ENCODE measurements at places on chromosomes 16 and 17.

DNA sequence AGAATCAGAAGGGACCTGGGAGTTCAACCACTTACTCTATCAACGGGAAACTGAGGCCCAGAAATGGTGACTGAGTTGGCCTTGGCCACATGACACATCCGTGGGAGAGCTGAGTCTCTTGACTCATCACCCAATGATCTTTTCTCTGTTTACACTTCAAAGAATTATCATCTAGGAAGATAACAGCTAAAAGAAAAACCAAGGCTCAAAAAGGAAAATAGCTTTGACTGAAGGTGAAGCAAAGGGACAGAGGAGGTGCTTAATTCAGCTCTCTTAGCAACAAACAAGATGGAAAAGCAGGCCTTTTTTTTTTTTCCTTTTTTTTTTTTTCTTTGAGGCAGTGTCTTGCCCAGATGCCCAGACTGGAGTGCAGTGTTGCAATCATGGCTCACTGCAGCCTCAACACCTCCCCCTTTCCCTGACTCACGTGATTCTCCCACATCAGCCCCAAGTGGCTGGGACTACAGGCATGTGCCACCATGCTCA is 16.7 kb downstream of the ERCC4 start:
- DNase-seq, result peak; percentile 72

GRCh38 chr16:29664091-29664921 is 1.3 kb downstream of the SPN start:
- no peak for DNase-seq

DNA sequence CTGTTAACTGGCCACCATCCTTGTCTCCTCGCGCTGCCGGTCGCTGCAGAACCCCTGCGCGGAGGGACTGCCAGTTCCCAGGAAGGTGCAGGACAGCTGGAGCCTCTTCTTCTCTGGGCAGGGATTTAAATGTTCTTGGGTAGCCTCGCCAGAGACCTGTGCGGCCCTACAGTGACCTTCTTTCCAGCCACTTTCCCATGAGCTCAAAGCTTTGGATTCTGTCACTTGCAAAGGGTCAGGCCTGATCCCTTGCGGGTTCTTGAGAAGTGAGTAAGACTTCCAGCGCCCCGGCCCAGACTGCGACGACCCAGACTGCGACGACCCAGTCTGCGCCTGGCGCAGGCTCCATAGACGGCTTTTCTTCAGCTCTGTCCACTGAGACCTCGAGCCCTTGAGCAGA is 1.4 kb upstream of the SLFN5 start:
- DNase-seq, result no peak

DNA sequence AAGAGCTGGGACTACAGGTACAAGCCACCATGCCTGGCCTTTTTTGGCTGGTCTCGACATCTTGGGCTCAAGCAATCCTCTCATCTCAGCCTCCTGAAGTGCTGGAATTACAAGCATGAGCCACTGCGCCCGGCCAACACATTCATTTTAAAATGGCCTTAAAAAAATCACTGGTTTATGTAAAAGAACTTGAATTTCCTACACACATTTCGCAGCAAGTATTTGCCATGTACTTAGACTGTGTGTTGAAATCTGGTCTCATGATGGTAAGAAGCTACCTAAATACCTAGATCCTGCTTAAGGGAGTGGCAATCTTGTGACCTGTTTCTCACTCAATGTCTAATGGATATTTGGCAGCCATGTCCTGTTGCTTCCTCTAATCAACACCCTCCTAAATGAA is 8.5 kb upstream of the CYTH1 start:
- peak; percentile 19 for DNase-seq

DNA sequence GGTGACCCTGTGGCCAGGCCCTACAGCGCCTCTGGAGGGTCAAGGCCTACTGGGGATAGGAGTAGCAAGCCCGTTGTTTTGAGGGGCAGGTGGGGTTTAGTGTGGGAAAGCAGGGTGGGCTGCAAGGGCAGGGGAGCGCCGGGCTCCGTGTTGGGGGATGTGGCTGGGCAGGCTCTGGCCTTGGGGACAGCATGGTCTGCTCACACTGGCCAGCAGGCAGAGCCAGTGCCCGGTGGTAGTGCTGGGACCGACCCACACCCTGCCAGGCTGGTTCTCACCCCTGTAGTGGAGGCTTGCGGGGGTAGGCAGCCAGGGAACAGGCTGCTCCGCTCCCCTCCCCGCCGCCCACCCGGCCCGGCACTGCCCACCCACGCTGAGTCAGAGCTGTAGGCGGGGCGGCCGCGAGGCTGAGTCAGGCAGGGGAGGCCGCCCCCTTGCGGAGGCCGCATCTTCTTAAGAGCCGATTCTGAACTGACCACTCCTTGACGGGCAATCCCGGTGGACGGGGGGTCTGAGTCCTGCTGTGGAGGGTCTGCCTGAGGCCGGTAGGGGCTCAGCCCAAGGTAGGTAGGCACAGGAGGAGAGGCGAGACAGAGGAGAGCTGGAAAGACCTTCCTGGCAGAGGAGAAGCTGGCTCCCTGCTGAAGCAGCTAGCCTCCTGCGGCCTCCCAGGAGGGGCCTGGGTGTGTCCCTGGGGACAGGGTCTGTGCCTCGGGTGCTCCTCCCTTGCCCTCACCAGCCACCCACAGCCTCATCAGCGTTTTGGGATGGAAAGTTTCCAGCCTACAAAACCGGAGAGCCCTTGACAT is 62.4 kb downstream of the BAIAP2 start:
- DNase-seq, result peak; percentile 87

GRCh38 chr17:77323413-77324171 is 182.8 kb downstream of the SEC14L1 start:
- DNase-seq, result peak; percentile 87
